Naive thymus-derived CD4-positive, alpha-beta T cell (primary cell): ENCODE measurements at places on chromosomes 1 and 21. TPM values are rescaled to one million over a fixed set of nuclear protein-coding genes. Genes with fewer than 3 reads are reported as not detected.

GRCh38 chr1:89762386-89762778, 58.5 kb upstream of the LRRC8D start:
- DNase-seq: no peak

LDLRAD1 gene
- total RNA-seq: not detected in 2 replicates

DNA sequence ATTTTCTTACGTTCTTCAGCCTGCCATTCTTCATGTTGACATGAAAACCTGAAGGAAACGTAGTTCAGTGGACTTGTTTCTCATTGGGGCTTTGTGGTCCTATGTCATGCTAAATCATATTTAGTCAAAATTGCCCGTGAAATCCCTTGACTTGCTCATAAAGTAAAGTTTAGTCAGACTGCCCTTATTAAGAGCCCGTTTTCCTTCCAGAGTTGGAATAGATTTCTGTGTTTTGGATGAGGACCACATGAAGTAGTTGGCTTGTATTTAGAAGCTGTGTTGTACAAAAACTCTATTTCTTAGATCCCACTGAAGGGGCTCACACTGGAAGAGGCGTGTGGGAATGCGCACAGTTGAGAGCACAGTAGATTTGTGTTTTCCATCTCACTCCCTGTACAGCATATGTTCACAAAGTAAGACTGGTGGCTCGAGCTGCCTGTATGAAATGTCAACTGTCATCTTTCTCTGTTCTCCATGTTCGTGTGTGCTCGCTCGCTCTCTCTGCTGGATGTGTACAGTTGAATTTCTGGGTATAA, 42.4 kb downstream of the CAMTA1 start:
- DNase-seq: no peak

GRCh38 chr1:56898879-56899278, 44.3 kb downstream of the C8A start:
- no peak for DNase-seq
